ENCODE measurements at places on chromosomes 4 and X.

DNA sequence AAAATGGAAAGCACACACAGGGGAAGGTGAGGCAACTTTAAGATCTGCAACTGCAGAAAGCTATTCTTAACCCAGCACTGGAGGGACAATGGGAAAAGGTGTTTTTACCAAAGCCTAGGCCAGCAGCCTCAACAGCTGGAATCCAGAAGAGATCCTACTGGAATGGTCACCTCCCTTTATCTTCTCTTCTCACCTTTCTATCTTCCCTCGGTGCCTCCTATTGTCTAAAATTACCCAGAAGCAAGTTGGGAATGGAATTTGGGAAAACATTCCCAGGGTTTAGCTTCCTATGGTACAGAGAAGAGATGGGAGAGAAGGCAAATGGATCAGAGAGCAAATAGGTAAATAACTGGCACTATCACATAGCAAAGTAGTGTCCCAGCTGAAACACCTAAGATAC is 73.1 kb downstream of the TIGD2 start:
- DNase-seq: no peak

GRCh38 chr4:186839122-186840037 is 115.7 kb upstream of the FAT1 start:
- DNase-seq: peak; percentile 64

DNA sequence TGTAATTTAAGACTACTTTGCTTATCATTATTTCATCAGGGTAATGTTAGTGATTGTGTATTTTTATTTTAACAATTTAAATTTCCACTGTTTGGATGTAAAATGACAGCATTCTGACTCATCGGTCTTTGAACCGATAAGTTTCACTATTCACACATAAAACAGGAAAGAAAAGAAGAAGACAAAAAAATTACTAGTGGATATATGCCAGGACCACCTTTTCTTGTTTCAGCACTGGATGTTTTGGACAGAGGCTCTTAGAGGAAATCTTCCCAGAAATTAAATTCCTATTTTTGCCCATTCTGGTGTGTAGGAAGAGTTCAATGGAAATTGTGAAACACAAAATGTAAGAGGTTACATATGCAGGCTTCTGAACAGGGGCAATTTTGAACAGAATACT is 57.4 kb downstream of the VEGFC start:
- peak; percentile 75 for DNase-seq

- no peak for DNase-seq
These were observed 82.0 kb upstream of the CPEB2 start for GRCh38 chr4:14920237-14920636.

GRCh38 chr4:123588631-123589241 is 192.1 kb downstream of the SPRY1 start:
- peak; percentile 77 for DNase-seq

- no peak for DNase-seq
These were observed 51.6 kb downstream of the CT47B1 start for GRCh38 chrX:120824021-120824420.

DNA sequence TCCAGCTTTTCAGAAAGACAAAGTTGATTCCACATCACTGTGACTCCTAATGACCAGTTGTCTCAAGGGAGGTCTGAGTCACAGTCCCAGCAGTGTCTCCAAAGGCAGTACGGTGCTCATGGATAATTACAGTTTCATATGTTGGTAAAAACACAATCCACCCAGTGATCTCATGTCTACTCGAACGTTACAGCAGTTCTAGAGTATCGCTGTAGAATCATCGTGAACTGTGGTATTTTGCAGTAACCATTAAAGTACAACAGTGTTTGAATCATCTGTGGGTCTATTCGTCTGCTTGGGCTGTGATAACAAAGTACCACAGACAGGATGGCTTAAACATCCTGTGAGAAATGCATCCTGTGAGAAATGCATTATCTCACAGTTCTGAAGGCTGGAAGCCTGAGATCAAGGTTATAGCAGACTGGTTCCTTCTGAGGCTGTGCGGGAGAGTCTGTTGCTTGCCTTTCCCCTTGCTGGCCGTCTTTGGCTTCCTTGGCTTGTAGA is 121.1 kb upstream of the SORBS2 start:
- DNase-seq: peak; percentile 35

- peak; percentile 40 for DNase-seq
These were observed 86.0 kb upstream of the AFAP1 start for GRCh38 chr4:8025668-8026067.

GRCh38 chr4:184979461-184980124 is 38.7 kb upstream of the HELT start:
- no peak for DNase-seq

DNA sequence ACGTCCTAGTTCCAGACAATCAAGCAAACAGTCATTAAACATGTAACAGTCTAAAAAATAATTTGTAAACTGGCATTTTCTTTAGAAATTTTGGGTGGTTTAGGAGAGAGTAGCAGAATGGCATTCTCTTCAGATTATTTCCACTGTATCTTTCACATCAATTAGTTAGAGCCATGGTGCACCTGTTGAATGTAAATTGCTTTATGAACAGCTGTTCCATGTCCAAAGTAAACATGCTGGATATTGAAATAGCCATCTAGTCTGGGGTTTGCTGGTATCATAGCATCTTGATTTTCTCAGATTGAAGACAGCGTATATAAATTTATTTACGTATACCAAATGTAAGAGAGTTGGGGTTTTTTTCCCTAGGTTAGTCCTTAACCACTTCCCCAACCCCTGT is 143.6 kb downstream of the RCHY1 start:
- no peak for DNase-seq

DNA sequence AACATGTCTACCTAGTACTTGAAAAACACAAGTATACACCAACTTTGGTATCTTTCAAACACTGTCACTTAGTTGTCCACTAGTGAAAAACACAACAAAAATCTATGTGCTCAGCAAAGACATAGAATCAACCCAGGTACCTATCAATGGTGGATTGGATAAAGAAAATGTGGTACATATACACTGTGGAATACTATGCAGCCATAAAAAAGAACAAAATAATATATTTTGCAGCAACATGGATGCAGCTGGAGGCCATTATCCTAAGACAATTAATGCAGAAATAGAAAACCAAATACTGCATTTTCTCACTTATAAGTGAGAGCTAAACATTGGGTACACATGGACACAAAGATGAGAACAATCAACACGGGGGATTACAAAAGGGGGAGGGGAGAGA is 148.7 kb downstream of the ENOX2 start:
- DNase-seq: no peak

- DNase-seq: no peak
These were observed 90.0 kb downstream of the PSAPL1 start for GRCh38 chr4:7344636-7345155.

DNA sequence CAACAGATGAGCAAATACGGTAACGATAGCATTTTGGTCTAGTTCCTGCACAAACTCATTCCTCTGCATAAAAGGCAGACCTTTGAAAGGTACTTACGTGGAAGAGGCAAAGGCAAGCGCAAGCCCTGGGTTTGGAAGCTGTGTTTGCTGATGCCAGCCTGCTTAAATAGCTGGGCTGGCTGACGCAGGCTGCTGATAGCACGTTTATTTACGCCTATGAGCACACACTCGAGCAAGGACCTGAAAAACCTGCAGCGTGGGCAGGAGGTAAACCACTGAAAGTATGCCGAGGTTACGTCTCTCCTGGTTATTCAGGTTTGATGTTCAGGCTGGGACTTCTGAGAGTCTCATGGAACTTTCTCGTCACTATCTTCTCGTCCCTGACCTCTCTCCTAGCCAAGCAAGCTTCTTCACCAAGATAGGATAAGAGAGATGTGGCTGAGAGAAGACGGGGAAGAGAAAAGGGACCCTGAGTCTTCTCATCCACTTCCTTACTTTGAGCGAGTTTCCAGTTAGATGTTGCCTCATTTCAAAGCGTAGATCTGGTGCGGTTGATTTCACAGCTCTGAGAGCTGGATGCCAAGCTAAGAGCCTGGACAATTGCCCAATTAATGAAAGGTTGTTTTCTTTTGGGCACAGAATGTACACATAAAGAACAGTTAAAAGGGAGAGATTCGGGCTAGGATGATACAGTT is at the start of gene HOPX:
HOPX (minus strand) TSS at position 139 of the 695 bp plus-strand sequence. CDS start 23,480 bp downstream, outside the sequence.
- DNase-seq: peak; percentile 23

- DNase-seq: no peak
These were observed 29.1 kb upstream of the ADH1C start for GRCh38 chr4:99381588-99382175.

GRCh38 chr4:74431113-74431826 is 13.7 kb upstream of the AREG start:
- DNase-seq: no peak

DNA sequence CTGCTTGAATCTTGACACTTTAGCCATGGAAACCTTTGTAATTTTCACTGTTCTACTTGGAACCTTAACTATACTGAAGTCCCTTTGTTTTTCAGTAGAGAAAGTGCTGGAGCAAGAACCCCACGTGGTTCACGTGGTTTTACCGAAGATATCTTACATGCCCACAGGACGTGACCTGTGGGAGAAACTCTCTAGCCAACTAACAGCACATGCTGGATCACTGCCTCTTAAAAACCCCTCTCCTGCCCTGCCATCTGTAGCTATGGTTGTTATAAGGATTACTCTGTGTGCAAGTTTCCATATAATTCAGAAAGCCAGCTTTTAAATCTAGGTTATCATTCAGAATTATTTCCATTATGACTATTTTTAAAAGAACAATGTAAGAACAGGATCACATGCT is 30.2 kb downstream of the SPANXD start:
- peak; percentile 12 for DNase-seq

- peak; percentile 5 for DNase-seq
These were observed 56.5 kb downstream of the ARAP2 start for GRCh38 chr4:36187723-36188333.

GRCh38 chr4:48255072-48255958 is 14.3 kb downstream of the TEC start:
- peak; percentile 23 for DNase-seq

DNA sequence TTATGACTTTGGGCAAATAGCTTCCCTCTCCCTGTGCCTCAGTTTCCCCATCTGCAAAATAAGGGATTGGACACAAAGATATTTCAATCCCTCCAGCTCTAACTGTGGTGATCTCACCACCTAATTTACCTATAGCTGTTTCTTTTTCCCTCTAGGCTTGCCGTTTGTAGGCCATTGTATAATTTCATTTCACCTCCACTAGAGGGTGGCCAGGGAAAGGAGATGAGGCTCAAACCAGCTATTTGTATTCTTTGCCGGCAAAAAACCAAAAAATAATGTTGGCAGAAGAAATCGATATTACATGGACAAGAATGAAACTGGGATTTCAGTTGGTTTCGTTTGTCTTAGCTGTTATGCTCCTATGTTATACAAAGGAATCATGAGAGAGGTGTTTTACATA is 36.1 kb upstream of the DOCK11 start:
- peak; percentile 50 for DNase-seq

GRCh38 chrX:125205918-125206665 is 113.6 kb upstream of the TEX13C start:
- peak; percentile 7 for DNase-seq

DNA sequence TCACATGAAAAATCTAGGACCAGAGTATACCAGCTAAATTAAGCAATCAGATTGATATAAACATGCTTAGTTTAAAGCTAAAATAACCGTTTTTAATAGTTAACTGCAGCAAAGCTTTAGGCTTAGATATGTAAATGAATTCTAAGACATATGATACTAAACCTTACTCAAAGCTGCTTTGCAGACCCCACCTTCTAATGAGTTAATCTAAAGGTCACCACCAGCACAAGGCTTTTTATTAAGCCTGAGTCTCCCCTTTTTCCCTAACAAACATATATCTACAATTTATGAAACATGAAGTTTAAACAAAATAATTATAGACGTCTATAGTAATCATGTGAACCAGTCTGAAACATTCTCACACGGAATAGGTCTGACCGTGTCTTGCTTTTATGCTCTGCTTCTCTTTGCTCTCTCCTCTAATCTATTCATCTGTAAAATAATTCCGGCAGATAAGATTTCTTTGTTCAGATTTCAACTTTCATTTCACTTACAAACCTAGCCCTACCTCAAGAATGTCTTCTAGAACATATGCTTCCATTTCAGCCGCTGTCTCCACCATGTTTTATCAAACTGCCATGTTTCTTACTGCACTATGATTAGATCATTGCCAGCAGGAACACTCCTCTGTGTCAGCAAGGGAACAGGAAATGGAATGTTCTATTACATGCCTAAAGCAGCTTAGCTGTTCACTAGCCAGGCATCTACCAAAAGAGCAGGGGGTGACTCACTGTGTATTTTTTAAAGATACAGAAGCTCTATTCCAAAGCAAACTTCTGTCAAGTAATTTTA is 35.9 kb downstream of the ANKRD17 start:
- peak; percentile 88 for DNase-seq

DNA sequence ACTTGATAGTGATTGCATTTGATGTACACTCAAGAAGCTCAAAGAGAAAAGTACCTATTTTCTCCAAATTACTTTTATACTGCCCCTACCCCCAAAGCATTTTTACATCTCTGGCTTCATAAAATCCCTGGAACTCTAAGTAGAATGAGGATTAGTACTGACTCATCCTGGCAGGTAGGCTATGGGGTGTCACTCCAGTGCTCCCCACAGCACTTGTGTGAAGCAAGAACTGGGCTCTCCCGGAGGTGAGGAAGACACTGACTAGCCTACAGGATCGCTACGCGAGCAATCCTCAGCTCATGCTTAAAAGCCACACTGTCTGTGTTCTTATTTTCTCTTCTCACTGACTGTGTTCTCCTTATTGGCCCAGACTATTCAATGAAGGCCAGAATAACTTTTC is 90.4 kb upstream of the NDP start:
- peak; percentile 42 for DNase-seq

DNA sequence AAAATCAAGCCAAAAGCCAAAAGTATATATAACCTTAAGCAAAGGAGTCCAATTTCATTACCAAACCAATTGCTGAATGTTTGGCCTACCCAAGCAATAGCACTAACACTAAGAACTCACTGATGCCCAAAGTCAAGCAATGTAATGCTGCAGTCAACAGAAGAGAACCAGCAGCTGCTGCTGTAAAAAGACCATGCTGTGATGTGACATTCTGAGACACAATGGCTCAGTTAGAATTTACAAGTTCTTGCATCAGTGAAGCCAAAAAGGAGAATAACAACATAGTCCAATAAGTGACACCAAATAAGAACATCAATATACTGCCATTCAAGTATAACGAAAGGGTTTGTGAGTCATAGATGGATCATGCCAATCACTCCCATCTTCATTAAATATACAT is 514.0 kb upstream of the DIAPH2 start:
- no peak for DNase-seq

GRCh38 chrX:120446498-120446897 is 22.6 kb downstream of the LAMP2 start:
- peak; percentile 83 for DNase-seq

- peak; percentile 55 for DNase-seq
These were observed 4.5 kb downstream of the CASP3 start for GRCh38 chr4:184644553-184645307.

- peak; percentile 58 for DNase-seq
These were observed 161.9 kb downstream of the PHF8 start for GRCh38 chrX:53882331-53882730.
